ENCODE measurements at places on chromosomes 7 and 10. TPM values are rescaled to one million over a fixed set of nuclear protein-coding genes. Genes with fewer than 3 reads are reported as not detected.

The NANOS1 gene
- 7.6 TPM for total RNA-seq

The NEUROG3 gene
- total RNA-seq, result 0.92 TPM

The ZNF727 gene
- total RNA-seq, result not detected

The PPP1R17 gene
- 0.60 TPM for total RNA-seq

The SMIM30 gene
- 37.9 TPM for total RNA-seq

The MEST gene
- 77.6 TPM for total RNA-seq

The MKRN1 gene
- total RNA-seq, result 95.2 TPM

The OPALIN gene
- 0.65 TPM for total RNA-seq

The ENTPD1 gene
- 4.2 TPM for total RNA-seq

The CNPY1 gene
- not detected for total RNA-seq

The STRA8 gene
- total RNA-seq, result not detected

The CYP26C1 gene
- 0.54 TPM for total RNA-seq

The EPHA1 gene
- 1.3 TPM for total RNA-seq

The GRB10 gene
- 11.6 TPM for total RNA-seq

The FKBP9 gene
- 47.1 TPM for total RNA-seq
